Mucosa of gallbladder (tissue), 1 donor: ENCODE measurements at places on chromosomes 3 and 15. TPM values are rescaled to one million over a fixed set of nuclear protein-coding genes. Genes with fewer than 3 reads are reported as not detected.
A peak's percentile ranks its signal among the peaks of the same experiment; 100 is the strongest.

The ITGA11 gene
- total RNA-seq, result 2.6 TPM

The LRRC57 gene
- total RNA-seq, result 22.5 TPM

The HGD gene
- 211 TPM for total RNA-seq

The DNAJA4 gene
- 36.9 TPM for total RNA-seq

The RHCG gene
- not detected for total RNA-seq

The MESP2 gene
- total RNA-seq, result 0.75 TPM

The APOD gene
- 51.8 TPM for total RNA-seq

The CEMIP gene
- 1.6 TPM for total RNA-seq

The IGSF10 gene
- total RNA-seq, result 13.6 TPM

- no peak for DNase-seq
Observed at GRCh38 chr3:190886945-190887344, 24.5 kb upstream of the GMNC start.

DNA sequence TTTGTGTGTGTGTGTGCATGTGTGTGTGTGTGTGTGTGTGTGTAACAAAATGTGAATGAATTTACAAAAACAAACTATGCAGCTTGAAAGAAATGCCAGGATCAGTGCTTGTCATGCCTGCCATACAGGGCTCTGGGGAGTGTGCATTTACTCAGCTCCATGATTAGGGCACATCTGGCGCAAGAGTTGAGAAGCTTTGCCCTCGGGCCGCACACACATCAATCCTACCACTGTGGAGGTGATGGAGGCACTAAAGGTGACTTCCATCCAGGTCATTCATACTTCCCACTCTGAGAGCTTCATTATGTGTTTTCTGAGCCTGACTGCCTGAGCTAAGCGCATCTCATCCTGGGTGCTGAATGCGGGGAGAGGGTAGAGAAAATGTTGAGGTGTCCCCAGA lies 72.0 kb upstream of the ZBED2 start:
- DNase-seq, result no peak

- DNase-seq, result no peak
Observed at GRCh38 chr3:69354948-69355347, 30.9 kb downstream of the FRMD4B start.

DNA sequence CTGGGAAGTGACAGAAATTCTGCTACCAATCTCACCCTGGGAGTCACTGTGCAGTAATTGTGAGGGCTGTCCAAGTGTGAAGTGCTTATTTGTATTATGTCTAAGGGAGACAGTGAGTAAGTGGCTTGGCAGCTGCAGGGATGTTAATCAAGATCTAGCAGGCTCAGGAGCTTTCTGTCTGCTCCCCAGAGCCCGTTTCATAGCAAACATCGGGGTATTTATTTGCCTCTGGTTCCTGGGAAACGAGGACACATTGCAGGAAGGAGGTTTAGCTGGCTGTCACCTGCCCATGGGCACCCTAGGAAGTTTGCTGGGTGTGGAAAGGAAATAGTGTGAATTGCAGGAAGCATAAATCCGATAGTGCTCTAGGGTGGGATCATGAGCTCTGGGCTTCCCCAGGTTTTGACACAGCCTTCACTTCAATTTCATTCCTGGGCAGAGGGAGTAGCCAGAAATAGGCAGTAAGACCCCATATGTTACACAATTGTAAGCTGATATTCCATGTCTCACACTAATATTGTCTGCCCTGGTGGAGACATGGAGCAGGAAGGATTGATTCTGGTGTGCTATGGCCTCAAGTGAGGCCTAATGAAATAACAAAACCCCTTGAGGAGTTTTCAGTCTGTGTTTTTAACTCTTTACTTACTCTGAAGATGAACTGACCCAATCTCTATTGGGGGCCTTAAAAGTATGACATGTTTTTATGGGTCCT lies 74.1 kb upstream of the MITF start:
- no peak for DNase-seq

- DNase-seq, result no peak
Observed at GRCh38 chr3:127034990-127035652, 52.2 kb downstream of the PLXNA1 start.

GRCh38 chr15:52113235-52113634 lies 660 bp upstream of the BCL2L10 start:
- DNase-seq, result no peak

- no peak for DNase-seq
Observed at GRCh38 chr3:69838217-69838616, 99.0 kb downstream of the MITF start.

- no peak for DNase-seq
Observed at GRCh38 chr15:82135638-82136037, 89.8 kb upstream of the MEX3B start.

- DNase-seq, result no peak
Observed at GRCh38 chr3:145448436-145448835, 712.5 kb downstream of the PLOD2 start.

- peak; percentile 54 for DNase-seq
Observed at GRCh38 chr3:169886671-169887070, 16.9 kb upstream of the LRRC31 start.

GRCh38 chr3:179544981-179545645 lies 17.6 kb upstream of the ACTL6A start:
- DNase-seq, result no peak

GRCh38 chr15:42954291-42954690 lies 33.7 kb upstream of the TTBK2 start:
- DNase-seq, result no peak

- no peak for DNase-seq
Observed at GRCh38 chr3:20692675-20693074, 506.7 kb upstream of the SGO1 start.

DNA sequence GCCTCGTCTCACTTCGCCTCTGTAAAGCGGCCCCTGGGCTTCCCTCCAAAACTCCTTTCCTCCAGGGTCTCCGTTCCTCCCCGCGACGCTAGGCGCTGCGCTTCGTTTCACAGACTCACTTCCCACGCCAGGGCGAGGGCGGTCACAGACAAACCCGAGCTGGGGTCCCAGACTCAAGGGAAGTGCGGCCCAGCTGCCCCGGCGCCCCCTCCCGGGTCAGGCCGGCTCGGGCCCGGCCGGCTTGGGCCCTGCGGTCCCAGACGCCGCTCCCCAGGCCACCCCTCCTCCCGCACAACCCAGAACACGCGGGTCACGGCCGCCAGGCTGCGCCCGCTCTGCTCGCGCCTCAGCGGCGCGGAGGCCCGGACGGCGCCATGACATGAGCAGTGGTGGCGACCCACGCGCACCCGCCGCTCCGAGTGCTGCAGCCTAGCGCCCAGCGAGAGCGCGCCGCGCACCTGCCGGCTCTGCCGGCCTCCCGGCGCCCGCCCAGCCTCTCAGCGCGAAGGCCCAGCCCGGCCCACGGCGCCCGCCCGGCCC lies 547 bp downstream of the NUP210 start:
- DNase-seq, result peak; percentile 26

- DNase-seq, result no peak
Observed at GRCh38 chr3:120497336-120497735, 46.5 kb upstream of the FSTL1 start.

DNA sequence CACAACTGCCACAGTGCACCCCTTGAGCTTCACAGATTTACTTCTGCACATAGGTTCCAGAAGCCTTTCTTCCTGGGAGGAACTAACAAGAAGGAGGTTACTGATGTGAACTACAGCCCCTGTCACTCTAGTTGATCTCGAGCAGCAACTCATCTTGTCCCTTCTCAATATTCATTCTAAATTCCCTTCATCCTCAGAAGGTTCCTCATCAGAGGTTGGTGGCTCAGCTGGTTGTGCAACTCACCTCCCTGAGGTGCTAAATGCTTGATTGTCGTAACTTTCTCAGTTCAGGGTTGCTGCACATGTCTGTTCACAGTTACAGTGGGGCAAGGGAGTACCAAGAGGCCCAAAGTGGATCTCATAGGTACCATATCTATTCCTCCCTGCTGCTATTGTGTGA lies 5.7 kb upstream of the A4GNT start:
- no peak for DNase-seq

GRCh38 chr3:9501226-9501625 lies 52.4 kb downstream of the LHFPL4 start:
- no peak for DNase-seq

GRCh38 chr15:87369269-87369668 lies 887.3 kb downstream of the NTRK3 start:
- DNase-seq, result no peak

DNA sequence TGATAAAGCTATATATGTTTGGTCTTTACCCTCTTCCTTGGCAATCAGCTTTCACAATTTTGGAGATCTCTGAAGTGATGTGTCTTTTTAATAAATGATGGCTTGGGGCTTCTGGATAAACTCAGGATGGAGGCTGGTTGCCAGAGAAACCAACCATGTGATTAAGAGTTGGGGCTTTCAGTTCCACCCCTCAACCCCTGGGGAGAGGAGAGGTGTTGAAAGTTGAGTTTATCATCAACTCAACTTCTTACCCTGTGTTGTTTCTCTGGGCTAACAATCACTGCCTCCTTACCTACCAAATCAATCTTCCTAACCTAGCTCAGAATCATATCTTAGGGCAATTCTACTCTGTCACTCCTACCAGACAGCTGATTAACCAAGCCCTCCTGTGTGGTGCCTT lies 735.8 kb downstream of the ZPLD1 start:
- DNase-seq, result no peak
